NCI-H1436 (cell line): ENCODE measurements at places on chromosomes 12 and 14.

- DNase-seq: peak; percentile 22
Measured at GRCh38 chr14:46818147-46818546, 166.6 kb upstream of the RPL10L start.

DNA sequence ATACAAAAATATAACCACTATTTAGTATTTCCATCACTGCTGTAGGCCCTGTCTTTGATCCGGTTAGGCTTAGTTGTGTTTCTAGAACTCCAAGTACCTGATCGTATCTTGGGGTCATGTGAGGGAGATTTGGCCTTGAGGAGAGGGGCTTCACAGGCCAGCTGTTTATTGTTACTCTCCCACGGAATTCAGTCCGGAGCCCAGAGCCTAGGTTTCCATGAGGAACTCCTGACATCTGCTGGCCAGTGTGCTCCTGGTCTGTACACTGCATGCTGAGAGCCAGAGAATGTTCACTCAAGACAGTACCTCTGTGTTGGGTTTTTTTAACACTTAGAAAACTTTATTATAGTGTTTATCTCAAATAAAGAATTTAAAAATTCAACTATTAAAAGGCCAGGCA, 341.0 kb upstream of the TMEM132C start:
- DNase-seq: no peak

- no peak for DNase-seq
Measured at GRCh38 chr14:49526101-49526500, 60.1 kb downstream of the RPS29 start.

DNA sequence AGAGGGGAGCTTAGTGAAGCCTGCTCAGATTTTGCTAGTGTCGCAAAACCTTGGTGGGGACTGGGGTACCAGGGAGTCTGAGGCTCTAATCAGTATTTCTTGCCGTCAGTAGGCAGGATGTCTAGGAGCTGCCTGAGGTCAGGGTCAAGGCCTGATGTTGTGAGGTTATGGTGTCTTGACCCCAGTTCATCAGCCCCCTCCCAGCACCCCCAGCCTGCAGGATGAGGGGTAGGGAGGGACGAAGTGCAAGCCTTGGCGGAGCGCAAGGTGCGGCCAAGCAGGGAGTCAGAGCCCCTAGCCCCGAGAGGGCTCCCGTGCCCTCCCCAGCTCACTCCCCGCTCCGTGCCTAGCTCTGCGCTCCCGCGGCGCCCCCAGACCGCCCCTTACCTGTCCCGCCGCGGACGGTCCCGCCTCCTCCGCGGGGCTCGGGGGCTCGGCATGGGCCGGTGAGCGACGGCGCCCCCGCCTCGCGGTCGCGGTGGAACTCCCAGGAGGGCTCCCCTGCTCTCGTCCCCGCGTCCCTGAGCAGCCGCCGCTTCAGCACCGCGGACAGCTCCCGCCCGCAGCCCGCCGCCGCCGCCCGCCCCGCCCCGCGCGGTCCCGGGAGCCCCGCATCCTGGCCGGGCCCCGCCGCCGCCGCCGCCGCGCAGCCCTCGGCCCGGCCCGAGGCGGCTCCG, 347 bp downstream of the SYNDIG1L start:
- DNase-seq: no peak

DNA sequence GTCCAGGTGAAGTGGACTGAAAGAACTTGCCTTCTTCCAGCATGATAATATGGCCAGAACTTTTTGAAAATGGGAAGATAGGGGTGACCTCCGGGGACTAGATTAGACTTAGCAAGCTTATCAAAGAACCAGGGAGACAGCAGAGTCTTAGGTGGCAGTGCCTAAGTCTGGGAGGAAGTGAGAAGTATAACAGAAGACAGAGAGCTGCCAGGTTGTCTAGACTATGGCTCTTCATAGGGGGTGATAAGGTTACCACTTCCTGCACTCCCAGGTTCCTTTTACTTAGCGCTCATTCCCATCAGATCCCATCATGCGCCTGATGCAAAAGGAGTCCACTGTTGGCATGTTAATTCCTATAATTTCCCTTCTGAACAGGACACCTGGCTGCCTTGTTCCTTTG, 69.9 kb downstream of the PLXNC1 start:
- DNase-seq: no peak

DNA sequence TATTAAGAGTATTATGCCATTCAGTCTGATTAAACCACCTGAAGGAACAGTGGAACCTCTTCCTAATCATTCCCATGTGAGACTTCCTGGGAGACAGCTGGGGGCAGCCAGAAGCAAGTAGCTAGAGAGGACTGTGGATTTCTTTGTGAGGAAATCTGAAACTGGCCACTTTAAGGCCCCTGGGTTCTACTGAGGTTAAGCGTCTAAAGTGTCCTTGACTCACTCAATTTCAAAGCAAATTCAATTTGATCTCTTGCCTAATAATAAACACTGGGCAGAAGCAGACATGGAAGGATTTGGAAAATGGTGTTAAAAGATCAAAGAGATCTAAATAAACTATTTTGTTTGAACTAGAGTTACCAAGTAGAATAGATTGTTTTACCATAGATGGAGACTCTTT, 909.9 kb downstream of the NRXN3 start:
- no peak for DNase-seq

DNA sequence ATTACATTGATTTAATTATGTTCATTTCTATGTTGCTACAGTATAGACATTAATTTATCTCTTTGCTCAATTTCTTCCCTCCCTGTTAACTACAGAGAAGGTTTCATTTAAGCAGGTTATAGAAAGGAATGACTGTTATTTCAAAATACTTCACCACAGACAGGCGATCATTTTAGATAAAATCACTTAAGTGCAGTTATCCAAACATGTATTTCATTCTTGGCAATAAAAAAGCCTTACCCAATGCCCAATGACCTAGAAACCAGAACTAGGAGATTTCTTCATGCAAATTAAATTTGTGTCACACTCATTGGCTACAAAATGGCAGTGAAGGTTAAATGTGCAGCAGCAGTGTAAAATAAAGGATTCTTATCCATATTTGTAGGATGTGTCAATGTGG, 266.4 kb downstream of the KCNH5 start:
- no peak for DNase-seq

GRCh38 chr12:12995088-12995487, 5.0 kb downstream of the HEBP1 start:
- no peak for DNase-seq

GRCh38 chr12:89064151-89064550, 288.1 kb downstream of the DUSP6 start:
- DNase-seq: no peak

DNA sequence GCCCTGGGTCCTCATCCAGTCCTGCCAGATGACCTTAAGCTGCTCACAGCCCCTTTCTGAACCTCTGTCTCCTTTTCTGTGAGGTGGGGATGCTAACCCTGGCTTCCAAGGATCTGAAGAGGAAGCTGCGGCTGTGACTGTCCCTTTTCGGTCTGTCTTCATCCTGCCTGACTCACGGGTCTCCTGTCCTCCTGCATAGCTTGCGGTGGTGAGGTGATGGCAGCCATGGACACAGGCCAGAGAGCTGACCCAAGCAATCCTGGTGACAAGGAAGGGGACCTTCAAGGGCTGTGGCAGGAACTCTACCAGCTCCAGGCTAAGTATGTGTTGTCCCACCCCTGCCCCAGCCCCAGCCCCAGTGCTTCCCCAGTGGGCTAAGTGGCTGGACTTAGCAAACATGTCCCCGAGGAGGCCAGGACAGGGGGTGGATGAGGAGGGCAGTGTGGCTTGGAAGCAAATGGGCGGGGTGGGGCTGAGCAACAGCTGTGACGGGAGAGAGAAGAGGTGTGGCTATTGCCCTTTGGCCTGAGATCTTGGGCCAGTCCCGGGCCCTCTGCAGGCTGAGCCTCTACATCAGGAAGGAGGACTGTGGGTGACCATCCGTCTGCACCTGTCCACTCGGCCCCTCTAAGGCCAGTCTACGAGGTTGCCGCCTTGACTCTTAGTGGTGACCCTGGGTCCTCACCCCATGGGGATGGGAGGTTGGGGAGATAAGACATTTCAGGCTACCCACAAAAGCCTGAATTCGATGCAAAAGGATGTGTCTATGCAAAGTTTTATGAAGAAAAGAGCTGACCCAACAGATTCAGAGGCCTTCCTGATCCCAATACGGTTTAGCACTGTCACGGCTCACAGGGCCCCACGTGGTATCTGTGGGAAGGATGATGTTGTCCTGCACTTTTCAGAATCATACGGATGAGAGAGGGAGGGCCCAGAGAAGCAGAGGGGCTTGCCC, 1.1 kb downstream of the CCDC197 start:
- DNase-seq: no peak

GRCh38 chr14:24136684-24137528, 912 bp downstream of the PSME1 start:
- no peak for DNase-seq

DNA sequence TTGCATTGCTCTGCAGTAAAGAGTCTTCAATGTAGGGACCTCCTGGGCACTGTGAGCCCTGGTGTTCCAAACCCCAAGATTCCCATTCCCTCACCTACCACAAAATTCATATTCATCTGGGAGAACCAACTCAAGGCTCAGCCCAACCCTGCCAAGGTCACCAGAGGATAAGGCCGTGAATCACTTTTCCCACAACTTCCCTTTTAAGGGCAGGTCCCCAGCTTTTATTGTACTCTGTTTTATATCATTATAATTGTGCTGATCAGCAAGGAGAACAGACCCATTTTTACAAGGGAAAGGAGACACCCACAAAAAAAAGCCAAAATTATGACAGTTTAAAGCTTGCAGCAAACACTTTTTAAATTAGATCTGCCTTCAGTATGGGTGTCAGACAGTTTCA, 363.0 kb upstream of the FKBP4 start:
- no peak for DNase-seq

DNA sequence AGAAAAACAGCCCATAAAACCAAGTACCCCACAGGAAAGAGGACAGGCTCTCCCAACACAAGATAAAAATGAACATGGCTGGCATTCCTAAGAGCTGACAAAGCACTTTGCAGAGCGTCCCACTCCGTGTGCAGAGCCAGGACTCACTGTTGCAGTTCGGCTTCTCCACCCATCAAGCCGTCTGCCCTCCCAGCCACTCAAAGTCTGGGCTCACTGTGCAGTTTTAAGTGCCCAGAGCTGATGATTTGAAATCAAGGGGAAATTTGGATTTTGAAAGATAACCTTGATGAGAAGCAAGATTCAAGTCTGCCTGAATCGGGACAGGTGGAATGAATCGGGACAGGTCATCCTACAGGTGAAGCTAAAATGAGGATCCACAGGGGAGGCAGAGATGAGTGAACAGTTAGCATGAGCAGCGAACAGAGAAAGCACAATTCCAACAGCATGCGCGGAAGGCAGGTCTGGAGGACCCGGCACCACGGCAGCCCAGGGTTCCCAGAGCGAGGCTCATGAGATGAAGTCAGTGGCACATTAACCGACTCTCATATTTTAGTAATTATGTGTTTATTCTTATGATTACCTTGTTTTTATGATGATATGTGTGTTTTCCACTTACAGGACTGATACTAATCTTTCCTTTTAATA, 39.8 kb upstream of the GPR68 start:
- no peak for DNase-seq

- DNase-seq: no peak
Measured at GRCh38 chr12:91065396-91065795, 7.6 kb upstream of the KERA start.

DNA sequence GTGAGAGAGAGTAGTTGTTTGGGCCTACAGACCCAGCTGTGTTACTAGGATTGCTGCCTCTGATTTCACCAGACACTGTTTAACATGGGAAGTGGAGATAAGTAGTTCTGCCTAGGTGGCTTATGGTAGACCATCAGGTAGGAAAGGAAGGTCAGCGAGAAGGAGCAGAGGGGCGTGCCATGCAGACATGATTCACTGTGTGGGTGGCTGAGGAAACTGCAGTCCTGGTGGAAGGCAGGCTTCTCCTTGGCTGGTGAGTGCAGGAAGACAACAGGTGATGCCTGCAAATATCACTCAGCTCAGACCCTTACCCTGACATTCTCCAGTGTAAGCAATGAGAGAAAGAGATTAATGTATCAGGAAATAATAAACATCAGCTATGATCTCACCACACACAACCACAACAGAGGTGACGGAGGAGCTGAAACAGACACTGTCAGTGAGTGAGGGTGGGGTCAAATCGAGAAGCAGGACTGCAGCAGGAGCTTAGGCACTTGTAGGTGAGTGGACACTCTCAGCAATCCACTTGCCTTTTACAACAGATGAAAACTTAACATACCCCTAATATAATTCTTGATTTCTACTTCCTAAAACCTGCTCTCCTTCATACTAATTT, 2.1 kb upstream of the PRR4 start:
- no peak for DNase-seq

- DNase-seq: no peak
Measured at GRCh38 chr12:92146497-92147224, 1.0 kb upstream of the BTG1 start.

DNA sequence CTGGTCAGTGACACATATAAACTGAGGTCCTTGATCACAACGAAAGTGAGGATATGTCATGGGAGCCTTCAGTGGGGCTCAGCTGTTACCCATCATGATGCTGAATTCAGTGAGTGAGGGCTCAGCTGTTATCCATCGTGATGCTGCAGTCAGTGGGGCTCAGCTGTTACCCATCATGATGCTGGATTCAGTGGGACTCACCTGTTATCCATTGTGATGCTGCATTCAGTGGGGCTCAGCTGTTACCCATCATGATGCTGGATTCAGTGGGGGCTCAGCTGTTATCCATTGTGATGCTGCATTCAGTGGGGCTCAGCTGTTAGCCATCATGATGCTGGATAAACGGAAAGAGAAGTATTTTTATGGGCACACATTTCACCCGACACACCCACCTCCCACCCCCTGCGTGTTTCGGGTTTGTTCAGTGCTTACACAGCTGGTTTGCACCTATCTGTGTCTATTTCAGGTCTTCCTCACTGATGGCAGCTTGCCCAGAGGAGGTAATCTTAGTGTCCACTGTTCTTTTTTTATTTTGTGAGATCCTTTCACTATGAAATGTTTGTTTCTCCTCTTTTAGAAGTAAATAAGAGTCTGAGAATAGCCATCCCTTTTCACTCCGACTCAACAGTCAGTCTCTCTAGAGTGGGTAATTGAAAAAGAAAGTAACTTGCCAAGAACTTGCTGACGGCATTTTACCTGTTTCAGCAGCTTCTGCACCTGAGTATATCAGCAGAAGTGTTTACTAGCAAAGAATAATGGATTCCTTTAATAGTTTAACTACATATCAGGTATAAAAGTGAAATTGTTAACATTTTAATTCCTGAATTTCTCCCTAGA, 183.0 kb downstream of the ERC1 start:
- no peak for DNase-seq

DNA sequence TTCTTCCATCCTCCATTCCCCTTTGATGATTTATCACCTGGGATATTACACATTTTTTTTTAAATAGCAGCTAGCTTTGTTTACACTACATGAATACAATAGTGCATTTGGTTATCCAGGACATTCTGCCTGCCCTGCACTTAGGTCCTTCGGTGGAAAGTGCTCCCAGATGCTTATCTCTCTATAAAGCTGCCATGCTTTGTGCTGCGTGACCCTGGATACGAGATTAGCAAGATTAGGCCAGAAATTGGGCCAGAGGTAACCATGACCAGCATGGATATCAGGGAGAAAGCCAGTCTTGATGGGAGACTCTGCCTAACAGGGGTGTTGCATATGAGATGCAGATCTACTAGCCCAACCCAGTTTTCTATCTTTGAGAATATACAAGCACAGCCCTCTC, 12.1 kb upstream of the KRT83 start:
- DNase-seq: no peak

- DNase-seq: no peak
Measured at GRCh38 chr12:49260166-49260565, 4.7 kb upstream of the TUBA1C start.
